ENCODE measurements at places on chromosomes 5 and 9. TPM values are rescaled to one million over a fixed set of nuclear protein-coding genes. Genes with fewer than 3 reads are reported as not detected.

- H3K4me3 ChIP-seq = no peak overlapping the region
- peaks cover 6% of the 10 kb centered on the region for H3K4me1 ChIP-seq
- H3K27me3 ChIP-seq = no peaks in the 10 kb centered on the region
- H3K36me3 ChIP-seq = no peaks in the 10 kb centered on the region
- no peak overlapping the region for H3K27ac ChIP-seq
- DNase-seq = no peak
Observed at GRCh38 chr9:112858625-112859147, 32.0 kb downstream of the SLC46A2 start.

GRCh38 chr5:137566780-137567179 lies 67.7 kb upstream of the SPOCK1 start:
- H3K4me3 ChIP-seq = no peak overlapping the region
- H3K27me3 ChIP-seq = no peaks in the 10 kb centered on the region
- H3K36me3 ChIP-seq = no peaks in the 10 kb centered on the region
- H3K27ac ChIP-seq = no peak overlapping the region
- no peak for DNase-seq

DNA sequence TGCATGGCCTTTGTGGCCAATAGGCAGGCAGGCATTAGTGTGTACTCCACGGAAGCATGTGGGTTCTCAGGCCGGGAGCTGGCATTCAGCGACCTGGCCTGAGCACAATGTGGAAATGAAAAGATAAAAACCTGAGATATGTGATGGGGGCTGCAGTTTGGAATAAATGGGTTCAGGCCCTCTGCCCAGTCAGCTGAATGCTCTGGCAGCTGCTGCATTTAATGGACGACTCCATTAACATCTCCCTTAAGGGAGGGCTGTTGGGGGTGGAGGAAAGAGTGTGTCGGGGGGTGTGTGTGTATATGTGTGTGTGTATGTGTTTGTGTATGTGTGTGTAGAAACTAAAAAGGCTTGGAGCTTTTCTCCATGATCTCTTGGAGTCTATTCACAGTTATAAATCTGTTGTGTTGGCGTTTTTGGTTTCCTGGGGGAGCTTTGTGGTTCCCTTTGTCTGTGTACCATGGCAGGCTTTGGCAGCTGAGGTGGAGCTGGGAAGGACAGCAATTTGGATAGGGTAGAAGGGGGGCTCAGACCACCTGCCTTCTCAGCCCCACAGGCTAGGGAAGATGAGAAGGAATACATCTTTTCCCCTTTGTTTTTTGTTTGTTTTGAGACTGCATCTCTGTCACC lies 27.3 kb upstream of the HSPA9 start:
- no peaks in the 10 kb centered on the region for H3K4me1 ChIP-seq
- no peaks in the 10 kb centered on the region for H3K36me3 ChIP-seq
- no peak overlapping the region for H3K27ac ChIP-seq
- H3K27me3 ChIP-seq = no peaks in the 10 kb centered on the region
- no peak overlapping the region for H3K4me3 ChIP-seq
- no peak for DNase-seq

DNA sequence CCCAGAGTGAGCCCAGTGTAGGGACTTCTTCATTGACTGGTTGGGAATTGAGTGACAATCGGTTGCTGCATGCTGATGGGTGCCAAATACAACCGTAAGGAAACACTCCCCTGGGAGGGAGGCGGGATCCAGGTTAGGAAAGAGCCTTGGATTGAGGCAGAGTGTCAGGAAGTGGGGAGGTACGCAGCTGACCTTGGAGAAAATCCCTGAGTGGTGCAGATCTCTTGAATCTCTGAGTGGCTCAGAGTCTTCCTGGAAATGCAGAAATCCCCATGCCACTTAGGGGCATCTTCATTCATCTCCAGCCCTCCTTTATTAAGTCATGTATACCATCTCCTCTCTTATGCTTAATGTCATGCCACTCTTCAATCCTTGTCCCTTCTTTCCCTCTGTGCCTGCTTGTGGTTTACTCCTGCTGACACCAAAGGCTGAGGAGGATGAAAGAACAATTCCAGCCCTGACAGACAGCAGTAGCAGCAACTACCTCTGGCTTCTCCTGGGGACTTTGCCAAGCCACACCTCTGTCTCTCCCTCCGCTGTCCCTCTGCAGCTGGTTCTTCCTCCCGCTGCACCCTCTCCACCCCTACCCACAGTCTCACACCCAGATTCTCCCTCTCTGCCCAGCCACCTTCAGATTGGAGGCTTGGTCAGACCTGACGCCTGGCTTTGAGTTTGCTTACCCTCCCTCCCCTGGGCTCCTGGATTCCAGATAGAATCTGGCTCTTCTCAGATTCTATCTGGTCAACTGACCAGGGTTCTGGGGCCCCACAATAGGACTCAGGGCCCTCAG lies 14.1 kb upstream of the LCP2 start:
- no peaks in the 10 kb centered on the region for H3K36me3 ChIP-seq
- DNase-seq = no peak
- no peaks in the 10 kb centered on the region for H3K4me1 ChIP-seq

OTP gene
- not detected for total RNA-seq

SLC27A6 gene
- total RNA-seq = 0.67 TPM
